Renal cortex interstitium (tissue), 15 donors: ENCODE measurements at places on chromosomes 5 and 9.

DNA sequence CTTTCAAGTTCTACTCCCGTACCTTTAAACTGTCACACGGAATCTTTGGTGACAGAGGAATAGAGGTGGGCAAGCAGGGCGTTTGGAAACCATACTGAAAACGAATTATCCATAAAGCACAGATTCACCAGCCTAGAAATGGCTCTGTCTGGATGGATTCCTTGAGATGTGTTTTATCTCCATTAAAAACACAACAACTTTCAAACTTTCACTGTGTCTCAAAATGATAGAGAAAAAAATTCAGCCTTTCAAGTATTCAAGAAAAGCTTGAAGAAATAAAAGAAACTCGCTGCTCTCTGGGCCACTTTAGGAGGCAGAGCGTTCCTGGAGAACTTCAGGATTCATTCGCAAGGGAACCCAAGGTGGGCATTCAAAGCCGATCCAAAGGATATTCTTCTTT is 589 bp upstream of the THBS4 start:
- DNase-seq = no peak

- no peak for DNase-seq
These were observed 5.8 kb downstream of the ITK start for GRCh38 chr5:157186309-157187045.

DNA sequence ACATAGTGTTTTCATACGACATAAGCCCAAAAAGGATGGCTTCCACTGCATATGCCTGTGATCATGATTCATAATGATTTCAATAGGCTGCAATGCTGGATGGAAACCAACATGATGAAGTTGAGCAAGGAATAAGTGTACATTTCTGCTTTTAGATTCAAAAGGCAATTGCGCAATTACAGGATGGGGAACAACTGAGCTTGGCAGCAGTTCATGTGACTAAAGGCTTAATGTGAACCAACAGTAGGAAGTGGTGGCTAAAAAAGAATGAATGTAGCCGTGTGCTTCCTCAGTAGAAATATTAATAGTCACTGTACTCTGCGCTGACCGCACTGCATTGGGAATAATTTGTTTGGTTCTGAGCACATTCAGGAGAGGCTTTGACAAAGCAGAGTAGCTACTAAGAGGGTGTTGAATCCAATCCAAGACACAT is 51.2 kb downstream of the SLC1A3 start:
- peak; percentile 31 for DNase-seq

DNA sequence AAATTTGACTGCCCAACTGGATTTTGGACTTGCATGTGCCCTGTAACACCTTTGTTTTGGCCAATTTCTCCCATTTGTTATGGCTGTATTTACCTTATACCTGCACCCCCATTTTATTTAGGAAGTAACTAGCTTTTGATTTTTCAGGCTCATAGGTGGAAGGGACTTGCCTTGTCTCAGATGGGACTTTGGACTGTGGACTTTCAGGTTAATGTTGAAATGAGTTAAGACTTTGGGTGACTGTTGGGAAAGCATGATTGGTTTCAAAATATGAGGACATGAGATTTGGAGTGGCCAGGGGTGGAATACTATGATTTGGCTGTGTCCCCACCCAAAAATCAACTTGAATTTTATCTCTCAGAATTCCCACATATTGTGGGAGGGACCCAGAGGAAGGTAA is 490.2 kb downstream of the PRR16 start:
- no peak for DNase-seq

GRCh38 chr5:87877495-87877894 is 391.1 kb downstream of the TMEM161B start:
- no peak for DNase-seq

- DNase-seq = no peak
These were observed 5.8 kb upstream of the CCL21 start for GRCh38 chr9:34715639-34716215.

GRCh38 chr9:130263601-130264413 is 1.8 kb upstream of the HMCN2 start:
- DNase-seq = no peak

GRCh38 chr5:91946870-91947269 is 563.8 kb upstream of the ARRDC3 start:
- no peak for DNase-seq

- DNase-seq = no peak
These were observed 302.4 kb downstream of the NR3C1 start for GRCh38 chr5:143101121-143101520.

- no peak for DNase-seq
These were observed 18.9 kb upstream of the PDZD2 start for GRCh38 chr5:31620026-31620425.

GRCh38 chr5:58834242-58835225 is 251.7 kb downstream of the RAB3C start:
- DNase-seq = no peak

GRCh38 chr9:76680716-76681425 is 83.4 kb upstream of the PCA3 start:
- no peak for DNase-seq

- DNase-seq = no peak
These were observed 208.8 kb upstream of the IRX2 start for GRCh38 chr5:2960294-2960693.

GRCh38 chr5:117736698-117737097 is 1162.1 kb upstream of the SEMA6A start:
- no peak for DNase-seq

DNA sequence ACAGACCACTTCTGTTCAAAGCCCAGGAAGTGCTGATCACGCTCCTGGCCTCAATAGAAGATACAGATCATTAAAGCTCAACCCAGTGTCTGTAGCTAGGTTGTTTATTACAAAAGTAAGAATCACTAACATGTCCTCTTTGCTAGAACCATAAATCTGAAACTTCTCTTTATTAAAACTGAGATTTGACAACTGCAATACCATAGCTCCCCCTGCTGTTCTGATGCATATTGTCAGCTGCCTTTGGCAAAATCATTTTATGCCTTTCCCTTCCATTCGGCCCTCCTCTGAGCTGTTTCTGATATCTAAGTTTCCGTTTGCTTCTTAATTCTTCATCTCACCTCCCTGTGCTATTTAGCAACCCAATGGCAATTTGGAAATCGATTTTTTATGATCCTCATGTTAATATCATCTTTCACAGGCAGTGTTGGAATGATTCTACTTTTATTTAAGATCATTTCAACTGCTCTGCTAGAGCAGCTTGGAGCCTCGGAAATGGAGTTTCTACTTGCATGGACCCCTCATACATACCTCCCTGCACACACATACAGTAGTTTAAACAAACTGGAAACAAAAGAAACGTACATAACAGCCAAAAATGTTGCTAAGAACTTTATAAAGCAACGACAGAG is 998.8 kb downstream of the MAT2B start:
- DNase-seq = peak; percentile 31

DNA sequence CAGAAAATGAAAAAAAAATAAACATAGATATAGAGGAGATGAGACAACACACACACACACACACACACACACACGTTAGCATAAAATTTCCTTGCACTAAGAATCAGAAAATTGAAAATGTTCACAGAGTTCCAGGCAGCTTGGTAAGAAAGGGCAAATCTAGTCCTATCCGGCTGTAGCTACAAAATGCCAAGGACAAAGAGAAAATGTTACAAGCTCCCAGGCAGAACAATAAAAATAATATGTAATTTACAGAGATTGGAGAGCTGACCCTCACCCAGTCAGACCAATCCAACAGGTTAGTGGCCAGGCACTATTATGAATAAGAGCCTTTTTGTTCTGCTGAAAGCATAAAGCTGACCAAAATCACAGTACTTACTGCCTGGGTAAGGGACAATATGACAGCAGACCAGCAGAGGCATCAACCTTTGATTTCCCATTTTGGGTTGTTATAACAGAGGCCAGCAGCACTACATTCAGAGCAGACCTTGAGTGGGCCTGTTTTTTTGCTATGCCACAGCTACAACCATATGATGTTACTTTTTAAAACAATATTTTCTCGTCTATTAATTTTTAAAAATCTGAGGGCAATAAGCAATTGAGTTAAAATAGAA is 892.6 kb downstream of the TAF11L14 start:
- DNase-seq = no peak

- DNase-seq = no peak
These were observed 65.1 kb upstream of the CCDC152 start for GRCh38 chr5:42691413-42691937.

- DNase-seq = no peak
These were observed 6.7 kb upstream of the FOXE1 start for GRCh38 chr9:97846347-97846746.

DNA sequence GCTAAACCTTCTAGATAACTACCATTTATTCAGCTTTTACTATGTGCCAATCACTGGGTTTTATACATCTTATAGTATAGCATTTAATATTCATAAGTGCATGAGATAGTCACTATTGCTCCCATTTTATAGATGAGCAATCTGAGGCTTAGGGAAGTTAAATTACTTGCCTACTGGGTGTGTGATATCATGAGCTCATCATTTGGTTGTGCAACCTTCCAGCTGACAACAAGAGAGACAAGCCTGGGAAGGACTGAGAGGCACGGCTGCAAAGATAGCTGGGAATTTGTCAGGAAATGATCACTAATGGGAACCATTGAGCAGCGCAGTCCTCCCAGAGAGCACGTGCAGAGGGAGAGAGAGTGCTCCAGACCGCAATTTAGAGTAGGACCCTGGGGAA is 481.6 kb upstream of the KIF2A start:
- no peak for DNase-seq
